Pulmonary artery endothelial cell (primary cell): ENCODE measurements at places on chromosomes 7 and 10.

DNA sequence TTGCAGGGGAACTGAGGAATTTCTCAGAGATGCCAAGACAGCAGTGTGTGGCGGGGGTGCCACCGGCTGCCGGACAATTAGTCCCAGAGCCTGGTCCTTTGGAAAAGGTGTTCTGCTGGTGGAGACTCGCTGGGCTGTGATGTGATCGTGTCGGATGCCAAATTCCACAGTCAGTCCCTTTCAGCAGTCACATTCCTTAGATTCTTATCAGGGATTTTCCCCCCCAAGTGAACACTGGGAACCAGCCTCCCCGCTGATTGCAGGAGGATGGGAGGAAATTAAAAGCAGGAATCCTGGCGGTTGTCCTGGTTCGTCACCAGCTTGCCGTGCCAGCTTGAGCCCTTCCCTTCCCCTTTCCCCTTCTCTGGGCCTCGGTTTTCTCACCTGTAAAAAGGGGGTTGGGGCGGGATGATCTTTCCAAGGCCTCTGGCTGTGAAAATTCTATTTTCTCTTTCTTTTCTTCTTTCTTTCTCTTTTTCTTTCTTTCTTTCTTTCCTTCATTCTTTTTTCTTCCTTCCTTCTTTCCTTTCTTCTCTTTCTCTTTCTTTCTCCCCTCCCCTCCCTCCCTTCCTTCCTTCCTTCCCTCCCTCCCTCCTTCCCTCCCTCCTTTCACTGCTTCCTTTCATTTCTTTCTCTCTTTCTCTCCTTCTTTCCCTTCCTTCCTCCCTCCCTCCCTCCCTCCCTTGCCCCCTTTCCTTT lies 39.6 kb downstream of the COL26A1 start:
- DNase-seq, result no peak

- no peak for DNase-seq
These were observed 47.8 kb downstream of the NOD1 start for GRCh38 chr7:30430777-30431176.

GRCh38 chr7:69433081-69433480 lies 165.2 kb upstream of the AUTS2 start:
- no peak for DNase-seq

DNA sequence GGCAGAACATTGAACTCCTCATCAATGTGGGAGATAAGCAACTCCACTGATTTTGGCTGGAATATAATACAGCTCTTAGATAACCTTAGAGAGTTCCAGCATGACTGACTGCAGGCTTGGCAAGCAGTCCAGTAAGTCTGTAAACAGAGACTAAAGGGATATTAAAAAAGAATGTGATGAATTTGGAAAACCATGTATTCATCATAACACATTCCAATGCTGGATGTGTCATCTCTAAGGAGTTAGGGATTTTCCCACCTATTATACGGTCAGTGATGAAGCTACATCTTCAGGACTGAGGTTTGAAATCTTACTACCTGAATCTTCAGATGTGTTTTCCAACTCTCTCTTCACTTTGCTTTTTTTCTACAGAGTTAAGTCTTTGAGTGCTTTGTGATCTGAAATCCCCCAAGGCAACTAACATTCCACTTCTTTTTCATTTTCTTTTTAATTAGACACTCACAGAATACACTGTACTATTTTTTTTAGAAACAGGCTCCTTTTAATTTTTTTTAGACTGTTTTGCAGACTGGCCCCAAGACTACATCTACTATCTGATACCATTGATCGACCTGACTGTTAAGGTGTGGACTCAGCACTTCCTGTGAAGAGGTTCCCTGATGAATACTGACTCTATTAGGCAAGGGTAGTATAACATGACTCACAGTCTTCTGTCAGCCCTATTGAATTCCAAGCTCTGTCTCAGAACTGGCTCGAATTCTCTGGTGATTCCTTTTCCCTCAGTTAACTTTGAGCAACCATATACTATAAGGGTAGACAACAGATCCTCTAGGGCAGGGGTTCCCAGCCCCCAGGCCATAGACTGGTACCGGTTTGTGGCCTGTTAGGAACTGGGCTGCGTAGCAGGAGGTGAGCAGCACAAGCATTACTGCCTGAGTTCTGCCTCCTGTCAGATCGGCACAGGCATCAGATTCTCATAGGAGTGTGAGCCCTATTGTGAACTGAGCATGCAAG lies 678.2 kb downstream of the GRM8 start:
- DNase-seq, result no peak

DNA sequence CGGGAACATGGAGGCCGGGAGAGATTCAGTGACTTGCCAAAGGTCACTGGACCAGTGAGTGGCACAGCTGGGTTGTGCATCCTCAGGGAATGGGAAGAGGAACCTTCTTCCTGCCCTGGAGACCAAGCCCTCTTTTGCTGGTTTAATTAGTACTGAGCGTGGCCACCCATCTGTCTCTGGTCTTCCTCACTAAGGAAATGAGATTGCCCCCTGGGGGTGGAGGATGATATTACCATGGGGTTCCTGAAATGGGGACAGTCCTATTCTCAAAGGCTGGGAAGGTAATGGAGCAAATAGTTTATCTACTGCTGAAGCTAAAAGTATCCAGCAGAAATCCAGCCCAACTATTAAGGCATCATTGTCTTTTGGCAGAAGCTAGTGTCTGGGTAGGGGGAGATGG lies 98.6 kb upstream of the FGFR2 start:
- no peak for DNase-seq

DNA sequence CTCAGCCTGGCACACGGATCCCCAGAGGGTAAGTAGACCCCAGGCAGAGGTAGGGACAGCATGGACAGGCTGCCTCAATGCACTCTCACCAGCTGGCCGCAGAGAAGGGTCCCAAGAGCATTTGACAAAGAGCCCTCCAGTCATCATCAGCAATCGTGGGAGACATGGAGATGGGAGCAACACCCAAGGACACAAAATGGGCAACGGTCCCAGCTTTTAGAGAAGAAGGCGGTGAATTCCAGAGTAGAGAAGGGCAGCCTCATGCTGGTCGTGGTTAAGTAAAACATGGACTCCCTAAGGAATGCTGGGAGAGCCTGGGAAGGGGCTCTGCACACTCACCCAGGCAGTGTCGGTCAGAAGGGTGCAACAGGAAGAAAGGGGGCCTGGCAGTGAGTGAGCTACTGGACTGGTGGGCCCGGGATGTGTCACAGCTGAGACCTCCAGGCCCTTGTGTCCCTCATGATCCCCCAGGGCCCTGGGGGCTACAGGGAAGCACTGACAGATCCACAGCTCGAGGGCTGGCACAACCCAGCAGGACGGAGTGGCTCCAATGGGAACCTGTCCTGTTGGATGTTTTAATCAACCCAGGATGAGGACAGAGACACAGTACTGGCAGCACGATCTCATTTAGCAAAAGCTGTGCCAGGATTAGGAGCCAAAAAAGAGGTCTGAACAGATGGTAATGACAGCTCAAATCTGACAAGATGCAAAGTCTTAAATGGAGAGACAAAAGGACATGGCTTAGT lies 147.1 kb downstream of the NEURL1 start:
- no peak for DNase-seq

DNA sequence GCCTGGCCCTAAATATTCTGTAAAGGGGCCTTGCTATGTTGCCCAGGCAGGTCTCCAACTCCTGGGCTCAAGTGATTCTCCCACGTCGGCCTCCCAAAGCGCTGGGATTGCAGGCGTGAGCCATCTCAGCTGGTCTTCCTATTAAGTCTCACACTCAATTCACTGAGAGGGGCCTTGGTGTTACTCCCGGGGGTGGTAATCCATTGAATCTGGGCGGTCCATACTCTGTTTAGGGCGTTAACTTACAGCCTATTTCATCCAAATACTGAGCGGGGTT lies 665 bp upstream of the SRRT start:
- no peak for DNase-seq
